Muscle of leg (tissue), 16 donors: ENCODE measurements at places on chromosomes 16 and 17. TPM values are rescaled to one million over a fixed set of nuclear protein-coding genes. Genes with fewer than 3 reads are reported as not detected.

DNA sequence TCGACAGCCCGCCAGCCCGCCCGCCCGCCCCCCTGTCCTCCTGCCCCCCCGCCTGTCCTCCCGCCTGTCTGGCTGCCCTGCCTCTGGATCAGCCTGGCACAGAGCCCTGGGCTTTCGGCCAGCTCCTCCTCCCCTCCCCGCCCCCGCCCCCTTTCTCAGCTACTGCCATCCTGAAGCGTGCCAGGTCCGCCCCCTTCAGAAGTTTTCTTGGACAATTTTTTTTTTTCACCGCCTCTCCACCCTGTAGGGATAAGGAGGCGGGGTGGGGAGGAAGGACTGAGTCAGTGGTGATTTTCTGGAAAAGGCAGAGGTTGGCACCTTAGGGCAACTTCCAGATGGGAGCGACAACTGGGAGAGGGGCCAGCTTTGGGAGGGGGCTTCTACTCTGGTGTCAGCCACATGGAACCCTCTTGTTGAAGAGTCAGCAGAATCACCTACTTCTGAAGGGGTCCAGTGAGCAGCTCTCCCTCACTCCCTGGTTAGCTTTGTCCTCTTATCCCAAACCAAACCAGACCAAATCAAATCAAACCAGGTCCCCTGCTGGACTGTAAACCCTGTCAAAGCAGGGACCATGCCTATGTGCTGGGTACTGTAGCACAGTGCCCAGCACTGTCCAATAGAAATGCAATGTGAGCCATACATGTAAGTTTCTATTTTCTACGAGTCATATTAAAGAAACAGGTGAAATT lies 19.7 kb downstream of the IGF2BP1 start:
- peak; percentile 71 for DNase-seq
- H3K36me3 ChIP-seq: no peaks in the 10 kb centered on the region
- H3K4me1 ChIP-seq: peaks cover 47% of the 10 kb centered on the region
- H3K27ac ChIP-seq: peak overlapping the region; percentile 55
- H3K4me3 ChIP-seq: no peak overlapping the region

GRCh38 chr16:11207646-11208045 lies 48.4 kb downstream of the SOCS1 start:
- H3K36me3 ChIP-seq: no peaks in the 10 kb centered on the region
- H3K27me3 ChIP-seq: peaks cover 11% of the 10 kb centered on the region
- DNase-seq: no peak
- H3K4me3 ChIP-seq: no peak overlapping the region
- peaks cover 30% of the 10 kb centered on the region for H3K4me1 ChIP-seq

DNA sequence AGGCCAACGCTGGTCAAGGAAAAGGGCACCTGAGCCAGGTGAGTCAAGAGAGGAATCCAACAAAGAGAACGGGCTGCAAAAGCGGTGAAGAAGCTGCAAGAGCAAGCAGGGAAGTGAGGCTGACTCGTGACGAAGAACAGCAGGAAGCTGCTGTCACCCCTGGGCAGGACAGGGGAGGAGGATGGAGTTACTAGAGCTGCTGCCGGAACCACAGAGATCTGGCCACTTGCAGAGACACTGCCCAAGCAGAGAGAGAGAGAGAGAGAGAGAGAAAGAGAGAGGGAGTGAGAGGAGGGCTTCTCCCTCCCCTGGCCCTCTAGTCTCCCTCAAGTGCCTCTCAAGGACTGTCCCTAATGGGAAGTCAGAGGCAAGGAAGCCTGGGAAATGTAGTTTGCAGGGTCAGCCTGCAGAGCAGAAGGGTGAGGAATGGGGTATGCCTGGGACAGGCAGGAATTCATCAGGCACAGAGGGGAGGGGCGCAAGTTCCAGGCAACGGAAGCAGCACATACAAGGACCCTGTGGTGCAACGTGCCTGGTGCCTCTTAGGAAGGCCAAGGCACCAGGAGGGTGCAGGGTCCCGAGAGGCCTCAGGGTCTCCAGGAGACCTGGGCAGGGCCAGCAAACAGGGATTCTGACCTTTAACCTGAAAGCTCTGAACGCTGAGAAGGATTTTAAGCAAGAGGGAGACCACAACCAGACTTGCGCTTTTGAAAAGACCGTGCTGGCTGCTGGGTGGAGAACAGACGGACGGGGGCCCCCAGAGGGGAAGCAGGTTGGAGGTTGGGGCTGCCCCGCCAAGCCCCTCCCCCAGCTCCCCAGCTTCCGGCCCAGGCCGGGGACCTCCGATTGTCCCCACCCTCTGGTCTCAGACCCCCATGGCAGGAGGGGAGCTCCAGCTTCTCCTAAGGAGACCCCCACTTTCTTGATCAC lies 45.8 kb upstream of the CIBAR2 start:
- H3K36me3 ChIP-seq: no peaks in the 10 kb centered on the region
- H3K4me3 ChIP-seq: no peak overlapping the region
- H3K4me1 ChIP-seq: peaks cover 85% of the 10 kb centered on the region
- H3K27me3 ChIP-seq: no peaks in the 10 kb centered on the region

- no peak overlapping the region for H3K27ac ChIP-seq
- no peaks in the 10 kb centered on the region for H3K27me3 ChIP-seq
- H3K4me3 ChIP-seq: no peak overlapping the region
- peaks cover 15% of the 10 kb centered on the region for H3K36me3 ChIP-seq
Measured at GRCh38 chr17:17328251-17328650, 25.1 kb downstream of the NT5M start.

DNA sequence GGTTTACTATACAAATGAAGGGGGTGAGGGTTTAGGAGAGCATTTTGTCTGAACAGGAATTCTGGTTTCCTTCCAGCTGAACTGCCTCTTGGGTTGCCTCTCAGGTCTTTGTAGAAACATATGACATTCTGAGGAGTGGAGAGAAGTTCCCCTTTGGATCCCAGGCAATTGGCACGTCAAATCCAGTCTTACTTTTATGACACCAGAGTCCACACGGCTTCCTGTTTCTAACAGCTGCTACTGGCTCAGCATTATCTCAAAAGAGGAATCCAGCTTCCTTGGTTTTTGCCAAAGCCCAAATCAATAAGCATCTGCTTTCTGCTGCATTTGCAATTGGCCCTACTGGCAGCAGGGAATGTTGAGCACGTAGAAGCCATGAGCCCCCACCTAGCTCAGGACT lies 97.6 kb upstream of the FAM20A start:
- peak overlapping the region; percentile 57 for H3K27ac ChIP-seq
- H3K27me3 ChIP-seq: no peaks in the 10 kb centered on the region
- peaks cover 14% of the 10 kb centered on the region for H3K4me1 ChIP-seq
- peak; percentile 90 for DNase-seq

DNA sequence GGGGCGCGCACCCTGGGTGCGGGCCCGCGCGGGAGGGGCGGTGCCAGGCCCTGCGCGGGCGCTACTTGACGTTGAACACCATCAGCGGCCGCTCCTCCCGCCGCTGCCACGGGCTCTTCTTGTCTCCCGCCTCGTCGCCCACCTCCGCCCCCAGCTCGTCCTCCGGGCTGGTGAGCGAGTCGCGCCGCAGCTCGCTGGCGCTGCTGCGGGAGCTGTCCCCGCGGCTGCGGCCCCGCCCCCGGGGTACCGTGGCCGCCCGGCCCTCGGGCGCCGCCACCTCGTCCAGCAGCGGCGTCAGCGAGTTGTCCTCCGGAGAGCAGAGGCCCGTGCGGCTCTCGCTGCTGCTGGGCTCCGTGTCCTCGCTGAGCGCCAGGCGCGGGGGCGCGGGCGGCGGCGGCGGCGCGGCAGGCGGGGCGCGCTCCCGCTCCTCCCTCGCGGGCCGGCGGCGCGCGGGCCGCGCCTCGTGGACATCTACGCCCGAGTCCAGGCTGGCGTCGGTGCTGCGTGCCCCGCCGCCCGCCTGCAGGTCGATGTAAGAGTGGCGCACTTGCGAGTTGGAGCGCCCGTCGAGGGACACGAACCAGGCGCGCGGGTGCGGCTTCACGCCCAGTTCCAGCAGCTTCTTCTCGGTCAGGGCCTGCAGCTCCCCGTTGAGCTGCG lies 8.7 kb downstream of the GRN start:
- peak overlapping the region; percentile 85 for H3K27ac ChIP-seq
- peak; percentile 65 for DNase-seq
- peaks cover 42% of the 10 kb centered on the region for H3K4me1 ChIP-seq
- no peaks in the 10 kb centered on the region for H3K27me3 ChIP-seq
- peaks cover 57% of the 10 kb centered on the region for H3K36me3 ChIP-seq

DNA sequence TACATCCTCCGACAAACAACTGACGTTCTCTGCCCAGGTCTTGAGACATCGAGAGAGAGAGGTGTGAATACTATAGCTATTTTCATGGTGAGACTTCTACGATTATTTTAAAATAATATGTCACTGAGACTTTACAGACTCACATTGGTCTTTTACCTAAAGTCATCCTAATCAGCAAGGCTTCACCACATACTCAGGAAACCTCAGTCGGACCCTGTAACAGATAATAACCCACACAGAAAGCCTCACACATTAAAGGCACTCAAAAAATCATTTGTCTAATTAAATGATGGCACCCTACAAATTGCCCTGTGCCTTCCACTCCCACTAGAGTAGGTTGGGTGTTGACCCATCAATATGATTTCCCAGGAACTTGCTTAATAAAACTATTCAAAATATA lies 19.8 kb upstream of the SLC39A11 start:
- no peak overlapping the region for H3K4me3 ChIP-seq
- no peaks in the 10 kb centered on the region for H3K4me1 ChIP-seq
- no peak overlapping the region for H3K27ac ChIP-seq
- no peak for DNase-seq
- no peaks in the 10 kb centered on the region for H3K36me3 ChIP-seq

GRCh38 chr17:82892899-82893565 lies 53.2 kb upstream of the ZNF750 start:
- H3K36me3 ChIP-seq: peaks cover 24% of the 10 kb centered on the region
- no peaks in the 10 kb centered on the region for H3K27me3 ChIP-seq
- no peak overlapping the region for H3K4me3 ChIP-seq
- peak overlapping the region; percentile 88 for H3K27ac ChIP-seq

DNA sequence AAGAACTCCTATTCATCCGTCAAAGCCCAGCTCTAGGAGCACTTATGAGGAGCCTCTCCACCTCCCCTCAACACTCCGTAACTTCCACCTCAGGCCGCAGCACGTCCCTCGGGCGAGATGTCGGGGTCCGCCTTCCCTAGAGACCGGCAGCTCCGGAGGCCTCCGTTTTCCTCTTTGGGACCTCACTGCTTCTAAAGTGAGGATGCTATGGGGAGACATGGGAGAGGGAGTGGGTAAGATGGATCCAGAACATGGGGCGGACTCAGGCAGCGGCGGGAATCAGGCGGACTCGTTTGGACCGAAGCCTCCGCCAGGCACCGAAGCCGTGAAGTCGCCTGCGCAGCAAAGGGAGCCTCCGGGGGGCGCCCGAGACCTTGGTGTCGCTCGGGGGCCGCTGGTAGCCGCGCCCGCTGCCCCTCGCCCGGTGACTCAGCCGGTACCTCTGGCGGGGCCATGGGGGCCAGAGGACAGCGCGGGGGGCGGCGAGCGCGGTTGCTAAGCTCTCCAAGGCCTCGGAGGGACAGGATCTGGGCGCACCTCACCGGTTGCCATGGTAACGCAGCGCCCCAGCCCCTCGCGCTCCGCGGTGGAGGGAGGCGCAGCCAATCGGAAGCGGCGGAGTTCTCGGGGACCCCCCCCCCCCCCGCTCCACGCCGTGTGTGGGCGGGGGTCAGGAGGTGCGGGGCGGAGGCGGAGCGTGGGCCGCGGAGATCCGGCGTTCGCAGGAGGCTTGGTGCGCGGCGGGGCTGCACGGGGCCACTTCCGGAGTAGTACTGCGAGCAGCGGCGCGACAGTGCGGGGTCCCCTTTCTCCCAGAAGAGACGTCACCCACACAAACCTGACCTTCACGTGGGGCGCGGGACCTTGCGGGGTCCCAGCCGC lies 1.3 kb upstream of the HIC1 start:
- H3K27ac ChIP-seq: peak overlapping the region; percentile 87
- H3K4me1 ChIP-seq: peaks cover 43% of the 10 kb centered on the region
- peaks cover 5% of the 10 kb centered on the region for H3K36me3 ChIP-seq
- DNase-seq: peak; percentile 84
- H3K27me3 ChIP-seq: peaks cover 58% of the 10 kb centered on the region

GRCh38 chr17:50311112-50311460 lies 34.8 kb upstream of the XYLT2 start:
- peaks cover 4% of the 10 kb centered on the region for H3K27me3 ChIP-seq
- DNase-seq: no peak
- H3K4me3 ChIP-seq: no peak overlapping the region
- no peak overlapping the region for H3K27ac ChIP-seq
- no peaks in the 10 kb centered on the region for H3K36me3 ChIP-seq
- H3K4me1 ChIP-seq: peaks cover 6% of the 10 kb centered on the region

GRCh38 chr17:82943339-82943738 lies 103.5 kb upstream of the ZNF750 start:
- no peak overlapping the region for H3K4me3 ChIP-seq
- H3K4me1 ChIP-seq: no peaks in the 10 kb centered on the region
- no peak for DNase-seq
- H3K27me3 ChIP-seq: no peaks in the 10 kb centered on the region

GRCh38 chr17:45119964-45120363 lies 12.4 kb downstream of the PLCD3 start:
- H3K27ac ChIP-seq: no peak overlapping the region
- H3K27me3 ChIP-seq: peaks cover 6% of the 10 kb centered on the region
- peaks cover 19% of the 10 kb centered on the region for H3K4me1 ChIP-seq

GRCh38 chr17:17805575-17805974 lies 31.2 kb downstream of the SREBF1 start:
- H3K4me3 ChIP-seq: no peak overlapping the region
- H3K36me3 ChIP-seq: peaks cover 44% of the 10 kb centered on the region
- peaks cover 34% of the 10 kb centered on the region for H3K4me1 ChIP-seq
- no peaks in the 10 kb centered on the region for H3K27me3 ChIP-seq

- H3K27ac ChIP-seq: no peak overlapping the region
- no peaks in the 10 kb centered on the region for H3K27me3 ChIP-seq
- H3K4me3 ChIP-seq: no peak overlapping the region
- H3K36me3 ChIP-seq: no peaks in the 10 kb centered on the region
- peak; percentile 49 for DNase-seq
- no peaks in the 10 kb centered on the region for H3K4me1 ChIP-seq
Measured at GRCh38 chr17:70478902-70479301, 309.6 kb downstream of the KCNJ2 start.

- H3K27ac ChIP-seq: no peak overlapping the region
- no peaks in the 10 kb centered on the region for H3K27me3 ChIP-seq
- DNase-seq: peak; percentile 38
- H3K36me3 ChIP-seq: no peaks in the 10 kb centered on the region
Measured at GRCh38 chr17:27849474-27850185, 43.5 kb downstream of the LYRM9 start.

- H3K4me3 ChIP-seq: no peak overlapping the region
- DNase-seq: peak; percentile 39
- H3K4me1 ChIP-seq: peaks cover 23% of the 10 kb centered on the region
- H3K36me3 ChIP-seq: peaks cover 3% of the 10 kb centered on the region
- H3K27me3 ChIP-seq: no peaks in the 10 kb centered on the region
Measured at GRCh38 chr17:2120586-2121335, 65.9 kb downstream of the HIC1 start.

Gene TRPV3
- 1.2 TPM for total RNA-seq

Gene GPR179
- total RNA-seq: 0.22 TPM

Gene GAS7
- 54.1 TPM for total RNA-seq

Gene BLMH
- 30.9 TPM for total RNA-seq

Gene ZG16
- total RNA-seq: not detected

Gene TBC1D3G
- total RNA-seq: not detected

Gene NPTX1
- 0.13 TPM for total RNA-seq

Gene BFAR
- 43.5 TPM for total RNA-seq

Gene CASKIN1
- 0.75 TPM for total RNA-seq

Gene CMTM1
- total RNA-seq: 6.6 TPM

Gene MRPS34
- total RNA-seq: 45.7 TPM

Gene COPZ2
- total RNA-seq: 99.2 TPM

Gene KRT15
- 0.31 TPM for total RNA-seq
